ENCODE measurements at places on chromosomes 7 and 10.
A peak's percentile ranks its signal among the peaks of the same experiment; 100 is the strongest.

GRCh38 chr7:104230606-104231005 lies 22.8 kb upstream of the ORC5 start:
- no peak for DNase-seq

- no peak for DNase-seq
Observed at GRCh38 chr7:27419581-27420177, 177.1 kb downstream of the EVX1 start.

- DNase-seq = no peak
Observed at GRCh38 chr7:130899071-130899560, 165.1 kb upstream of the KLF14 start.

DNA sequence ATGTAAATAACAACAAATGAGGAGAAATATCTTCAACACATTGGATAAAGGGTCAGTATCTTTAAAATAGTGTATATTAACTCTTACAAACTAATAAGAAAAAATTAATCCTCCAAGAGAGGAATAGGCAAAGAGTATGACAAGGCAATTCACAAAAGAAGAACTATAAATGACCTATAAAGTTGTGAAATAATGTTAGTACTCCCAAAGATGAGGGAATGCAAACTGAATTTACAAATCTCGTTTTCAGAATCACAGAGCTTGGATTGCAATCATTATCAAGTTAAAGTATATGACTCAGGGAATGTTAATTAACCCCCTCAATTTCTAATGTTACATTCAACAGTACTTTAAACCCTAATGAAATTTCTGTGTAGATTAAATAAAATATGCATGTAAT lies 87.3 kb upstream of the TARP start:
- peak; percentile 63 for DNase-seq

DNA sequence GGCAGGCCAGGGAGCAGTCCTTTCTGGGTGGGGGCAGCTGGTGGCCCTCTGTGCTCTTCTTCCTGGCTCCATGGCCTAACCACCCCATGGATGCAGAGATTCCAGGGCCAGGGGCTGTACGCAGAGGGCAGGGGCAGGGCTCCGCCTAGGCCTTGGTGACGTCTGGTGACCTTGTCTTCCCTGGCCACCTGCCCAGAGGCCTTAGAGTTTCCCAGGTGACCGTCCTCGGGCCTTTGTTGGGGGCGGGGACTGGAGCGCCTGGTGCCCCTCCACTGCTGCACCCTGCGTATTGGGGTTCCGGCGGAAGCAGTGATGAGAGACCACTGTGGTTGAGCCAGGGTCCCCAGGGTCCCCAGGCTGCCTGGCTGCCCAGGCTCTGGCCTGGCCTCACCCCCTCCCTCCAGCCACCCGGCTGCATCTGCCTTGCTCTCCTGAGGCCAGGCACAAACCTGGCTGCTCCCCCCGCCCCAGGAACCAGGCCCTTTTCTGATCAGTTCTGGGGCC lies 10.3 kb downstream of the PWWP2B start:
- no peak for DNase-seq

GRCh38 chr7:41367967-41368882 lies 334.7 kb downstream of the INHBA start:
- DNase-seq = no peak

DNA sequence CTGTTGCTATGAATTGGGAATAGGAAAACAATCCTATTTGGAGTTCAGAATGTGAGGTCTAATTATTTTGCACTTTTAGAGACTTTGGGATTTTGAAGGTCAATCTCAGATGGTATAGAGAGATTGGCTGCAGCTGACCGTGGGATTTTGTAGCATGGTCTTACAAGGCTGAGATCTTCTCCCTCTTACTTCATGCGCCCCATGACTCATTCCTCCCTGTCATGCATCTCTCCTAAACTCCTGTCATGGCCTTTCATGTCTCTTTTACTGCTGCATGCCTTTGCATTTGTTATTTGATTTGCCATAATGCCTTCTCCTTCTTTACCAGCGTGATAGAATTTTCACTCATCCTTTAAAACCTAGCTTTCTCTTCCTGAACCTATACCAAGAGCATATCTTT lies 133.1 kb downstream of the BBS9 start:
- no peak for DNase-seq

DNA sequence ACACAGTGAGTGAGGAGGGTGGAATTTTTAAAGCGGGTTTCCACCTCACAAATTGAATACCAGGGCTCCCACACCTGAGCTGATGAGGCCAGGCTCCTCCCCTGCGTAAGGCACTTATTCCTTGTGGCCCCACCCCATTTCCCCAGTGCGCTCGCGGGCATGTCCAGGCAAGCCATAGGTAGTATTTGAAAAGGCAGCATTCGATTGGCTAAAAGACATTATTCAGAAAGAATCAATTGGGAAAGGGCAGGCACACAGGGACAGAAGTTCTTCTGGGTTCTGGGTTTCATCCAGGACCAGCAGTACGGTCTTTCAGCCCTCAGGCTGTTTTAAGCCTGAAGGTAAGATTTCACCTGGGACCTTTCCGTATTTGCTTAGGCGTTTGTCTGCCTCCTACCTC lies 222.3 kb downstream of the BBS9 start:
- no peak for DNase-seq

- no peak for DNase-seq
Observed at GRCh38 chr7:3767917-3768777, 467.1 kb downstream of the SDK1 start.

DNA sequence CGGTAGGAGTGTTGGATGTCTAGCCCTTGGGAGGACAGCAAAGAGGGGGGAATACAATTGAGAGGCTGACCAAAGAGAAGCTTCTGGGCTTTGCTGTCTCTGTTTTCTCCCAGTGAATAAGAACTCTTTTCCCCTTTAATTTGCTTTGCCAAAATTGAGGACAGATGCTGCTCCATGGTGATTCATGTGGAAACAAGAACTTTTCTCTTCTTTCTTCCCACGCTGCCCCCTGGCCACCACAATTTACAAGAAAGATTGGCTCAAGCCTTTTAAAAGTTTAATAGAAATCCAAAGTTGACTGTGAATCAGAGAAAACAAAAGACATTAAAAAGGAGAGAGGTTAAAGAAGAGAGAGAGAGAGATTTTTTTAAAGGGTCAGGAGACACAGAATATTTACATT lies 49.0 kb downstream of the PRR15 start:
- no peak for DNase-seq

- no peak for DNase-seq
Observed at GRCh38 chr10:37707829-37708578, 149.4 kb downstream of the ZNF248 start.

GRCh38 chr10:108443636-108444035 lies 1279.1 kb upstream of the SORCS1 start:
- DNase-seq = no peak

DNA sequence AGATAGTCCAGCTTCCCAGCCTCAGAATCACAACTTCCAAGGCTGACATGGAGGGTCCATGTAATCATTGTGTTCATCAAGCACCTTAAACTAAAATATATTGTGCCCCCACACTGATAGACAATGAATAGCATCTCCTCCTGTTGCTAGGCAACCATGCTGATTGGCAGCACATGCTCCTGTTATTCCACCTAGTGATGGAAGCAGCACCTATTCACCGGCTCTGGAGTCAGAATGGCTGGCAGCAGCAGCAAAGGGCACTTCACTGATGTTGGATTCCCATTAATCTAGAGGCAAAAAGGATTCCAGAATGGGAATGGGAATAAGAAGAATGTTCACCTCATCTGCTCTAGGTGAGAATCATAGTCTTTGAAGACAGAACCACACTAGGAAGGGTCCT lies 55.0 kb downstream of the RELN start:
- no peak for DNase-seq

- no peak for DNase-seq
Observed at GRCh38 chr10:129604333-129605032, 137.4 kb downstream of the MGMT start.
